CD8-positive, alpha-beta memory T cell (primary cell): ENCODE measurements at places on chromosomes 1 and 21. TPM values are rescaled to one million over a fixed set of nuclear protein-coding genes. Genes with fewer than 3 reads are reported as not detected.

PEAR1 gene
- total RNA-seq = not detected

GRCh38 chr1:176434234-176434633, 28.7 kb upstream of the PAPPA2 start:
- no peak overlapping the region for H3K4me3 ChIP-seq
- H3K4me1 ChIP-seq = no peaks in the 10 kb centered on the region
- H3K27me3 ChIP-seq = no peaks in the 10 kb centered on the region
- H3K27ac ChIP-seq = no peak overlapping the region

GRCh38 chr1:94039514-94039870, 81.5 kb downstream of the ABCA4 start:
- no peak overlapping the region for H3K4me3 ChIP-seq
- no peaks in the 10 kb centered on the region for H3K4me1 ChIP-seq
- H3K27me3 ChIP-seq = peaks cover 6% of the 10 kb centered on the region
- no peak overlapping the region for H3K27ac ChIP-seq
- no peaks in the 10 kb centered on the region for H3K36me3 ChIP-seq

DNA sequence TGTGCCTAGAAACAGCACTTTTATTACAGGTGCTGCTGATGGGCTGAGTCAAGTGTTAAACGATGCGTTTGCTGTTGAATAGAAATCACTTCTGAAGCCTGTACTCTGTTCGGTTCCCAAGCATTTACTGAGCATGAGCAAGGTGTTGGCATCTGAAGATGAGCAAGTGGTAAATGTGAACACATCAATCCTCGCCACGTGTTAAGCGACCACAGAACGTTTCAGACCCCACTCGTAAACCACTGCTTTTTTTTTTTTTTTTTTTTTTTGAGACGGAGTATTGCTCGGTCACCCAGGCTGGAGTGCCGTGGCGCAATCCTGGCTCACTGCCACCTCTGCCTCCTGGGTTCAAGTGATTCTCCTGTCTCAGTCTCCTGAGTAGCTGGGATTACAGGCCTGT, 241.2 kb downstream of the SETD4 start:
- no peaks in the 10 kb centered on the region for H3K36me3 ChIP-seq
- no peak overlapping the region for H3K27ac ChIP-seq
- H3K4me3 ChIP-seq = no peak overlapping the region
- no peak for DNase-seq

- no peaks in the 10 kb centered on the region for H3K4me1 ChIP-seq
- no peaks in the 10 kb centered on the region for H3K27me3 ChIP-seq
- no peaks in the 10 kb centered on the region for H3K36me3 ChIP-seq
- no peak overlapping the region for H3K27ac ChIP-seq
- no peak for DNase-seq
- no peak overlapping the region for H3K4me3 ChIP-seq
These were observed 147.8 kb downstream of the TLR5 start for GRCh38 chr1:222995236-222995580.

- H3K27ac ChIP-seq = no peak overlapping the region
- H3K4me3 ChIP-seq = no peak overlapping the region
- H3K36me3 ChIP-seq = no peaks in the 10 kb centered on the region
- H3K27me3 ChIP-seq = no peaks in the 10 kb centered on the region
These were observed 10.3 kb downstream of the ADGRB2 start for GRCh38 chr1:31753707-31754349.

GRCh38 chr1:221284028-221284427, 404.8 kb downstream of the HLX start:
- DNase-seq = no peak
- H3K27ac ChIP-seq = no peak overlapping the region
- no peaks in the 10 kb centered on the region for H3K27me3 ChIP-seq
- no peaks in the 10 kb centered on the region for H3K36me3 ChIP-seq
- H3K4me1 ChIP-seq = no peaks in the 10 kb centered on the region

- H3K27ac ChIP-seq = no peak overlapping the region
- DNase-seq = no peak
- H3K36me3 ChIP-seq = no peaks in the 10 kb centered on the region
- H3K4me3 ChIP-seq = no peak overlapping the region
- no peaks in the 10 kb centered on the region for H3K4me1 ChIP-seq
- H3K27me3 ChIP-seq = no peaks in the 10 kb centered on the region
These were observed 35.1 kb downstream of the PIGM start for GRCh38 chr1:159996653-159997052.

DNA sequence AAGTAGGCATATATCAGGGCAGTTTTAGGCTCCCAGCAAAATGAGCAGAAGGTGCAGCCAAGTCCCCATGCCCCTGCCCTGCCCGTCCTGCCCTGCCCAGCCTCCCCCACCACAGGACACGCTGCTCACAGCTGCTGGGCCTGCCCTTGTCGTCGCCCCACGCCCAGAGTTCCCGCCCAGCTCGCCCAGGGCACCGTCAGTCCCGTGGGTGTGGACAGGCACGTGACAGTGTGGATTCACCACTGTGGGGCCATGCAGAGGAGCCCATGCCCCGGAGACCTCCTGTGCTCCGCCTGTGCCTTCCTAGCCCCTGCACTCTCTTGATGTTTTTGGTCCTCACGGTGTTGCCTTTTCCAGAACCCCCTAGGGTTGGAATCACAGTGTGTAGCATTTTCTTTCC, 7.0 kb downstream of the FAAP20 start:
- peaks cover 7% of the 10 kb centered on the region for H3K4me1 ChIP-seq
- no peak overlapping the region for H3K4me3 ChIP-seq
- no peaks in the 10 kb centered on the region for H3K36me3 ChIP-seq

GRCh38 chr1:230356190-230356589, 69.9 kb downstream of the PGBD5 start:
- H3K27me3 ChIP-seq = no peaks in the 10 kb centered on the region
- H3K36me3 ChIP-seq = no peaks in the 10 kb centered on the region
- H3K4me3 ChIP-seq = no peak overlapping the region

DNA sequence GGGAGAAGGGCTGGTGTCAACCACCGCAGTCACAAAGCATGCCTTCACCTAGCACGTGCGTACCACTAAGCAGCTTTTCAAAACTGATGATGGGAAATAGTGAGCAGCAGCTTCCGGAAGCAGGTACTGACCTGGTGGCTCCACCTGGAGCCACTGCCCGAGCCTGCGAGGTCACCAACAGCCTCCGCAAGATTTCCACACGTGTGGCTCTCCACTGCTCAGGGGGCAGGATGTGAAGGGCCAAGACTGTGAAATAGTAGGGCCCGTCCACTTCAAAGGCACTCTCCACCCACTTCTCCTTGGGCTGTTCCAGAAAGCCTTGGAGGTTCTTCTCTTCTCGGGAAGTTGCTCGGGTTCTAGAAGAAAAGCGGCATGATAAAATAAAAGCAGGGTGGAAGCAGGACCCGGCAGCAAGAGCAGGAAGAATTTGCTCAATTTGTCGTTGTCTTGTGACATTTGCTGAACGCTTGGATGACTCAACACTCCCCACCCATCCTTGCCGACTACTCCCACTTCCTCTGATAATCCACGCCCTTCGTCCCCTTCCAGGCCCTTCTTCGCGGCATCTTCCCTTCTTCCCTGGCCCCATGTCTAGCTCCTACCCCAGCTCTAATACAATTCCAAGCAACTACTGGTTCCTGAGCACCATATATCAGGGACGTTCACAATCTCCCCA, 124.9 kb upstream of the IFFO2 start:
- H3K27ac ChIP-seq = peak overlapping the region; percentile 34
- H3K4me3 ChIP-seq = no peak overlapping the region
- no peaks in the 10 kb centered on the region for H3K4me1 ChIP-seq
- DNase-seq = no peak
